ENCODE measurements at places on chromosomes 12 and 14.

- no peak for DNase-seq
Measured at GRCh38 chr14:50335989-50336824, 24.1 kb downstream of the DMAC2L start.

GRCh38 chr12:114711689-114712152 is 27.7 kb upstream of the TBX3 start:
- no peak for DNase-seq

DNA sequence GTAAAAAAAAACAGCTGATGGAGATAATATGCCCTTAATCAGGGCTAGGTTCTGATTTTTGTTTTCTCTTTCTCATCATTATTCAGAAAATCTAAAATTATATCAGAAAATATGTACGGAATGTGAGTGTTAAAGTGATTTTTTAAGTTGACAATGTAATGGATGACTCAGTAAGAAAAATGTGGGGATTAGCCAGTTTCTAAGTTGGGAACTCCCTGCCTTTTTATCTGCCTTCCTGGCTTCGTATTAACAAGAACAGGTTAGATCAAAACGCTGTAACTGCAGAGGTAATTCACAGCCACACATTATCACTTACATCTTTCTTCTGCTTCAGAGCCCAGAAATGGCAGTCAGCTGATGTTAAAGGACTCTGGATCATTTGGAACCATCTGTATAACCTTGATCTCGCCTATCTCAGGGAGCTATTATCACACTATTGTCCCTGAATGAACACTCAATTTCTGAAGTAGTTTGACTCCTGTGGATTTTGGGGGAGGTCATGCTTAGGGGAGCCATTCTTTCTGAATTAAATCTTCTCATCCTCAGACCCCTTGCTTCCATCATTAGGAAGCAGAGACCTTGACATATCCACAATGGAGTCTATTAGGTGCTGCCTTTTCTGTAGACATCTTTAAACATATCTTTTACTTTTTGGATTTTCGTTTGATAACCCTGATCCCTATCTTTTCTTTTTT is 135.7 kb upstream of the SLC16A7 start:
- no peak for DNase-seq

DNA sequence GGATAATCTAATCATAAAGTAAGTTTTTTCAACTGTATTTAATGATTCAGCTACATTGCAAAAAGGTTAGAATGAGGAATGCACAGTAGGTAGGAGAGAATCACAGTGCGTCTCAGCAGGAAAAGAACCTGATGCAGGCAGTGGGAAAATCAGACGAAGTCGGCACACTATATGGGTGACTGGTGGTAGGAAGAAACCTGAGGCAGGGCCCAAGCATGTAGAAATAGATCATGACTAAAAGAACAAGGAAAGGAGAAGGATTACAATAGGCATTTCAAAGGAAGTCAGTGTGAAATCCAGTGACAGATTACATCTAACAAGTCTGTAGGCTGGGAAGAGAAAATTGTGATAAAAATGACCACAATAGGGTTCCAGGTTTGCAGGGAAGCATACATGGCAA is 267.0 kb downstream of the MED13L start:
- DNase-seq = no peak

DNA sequence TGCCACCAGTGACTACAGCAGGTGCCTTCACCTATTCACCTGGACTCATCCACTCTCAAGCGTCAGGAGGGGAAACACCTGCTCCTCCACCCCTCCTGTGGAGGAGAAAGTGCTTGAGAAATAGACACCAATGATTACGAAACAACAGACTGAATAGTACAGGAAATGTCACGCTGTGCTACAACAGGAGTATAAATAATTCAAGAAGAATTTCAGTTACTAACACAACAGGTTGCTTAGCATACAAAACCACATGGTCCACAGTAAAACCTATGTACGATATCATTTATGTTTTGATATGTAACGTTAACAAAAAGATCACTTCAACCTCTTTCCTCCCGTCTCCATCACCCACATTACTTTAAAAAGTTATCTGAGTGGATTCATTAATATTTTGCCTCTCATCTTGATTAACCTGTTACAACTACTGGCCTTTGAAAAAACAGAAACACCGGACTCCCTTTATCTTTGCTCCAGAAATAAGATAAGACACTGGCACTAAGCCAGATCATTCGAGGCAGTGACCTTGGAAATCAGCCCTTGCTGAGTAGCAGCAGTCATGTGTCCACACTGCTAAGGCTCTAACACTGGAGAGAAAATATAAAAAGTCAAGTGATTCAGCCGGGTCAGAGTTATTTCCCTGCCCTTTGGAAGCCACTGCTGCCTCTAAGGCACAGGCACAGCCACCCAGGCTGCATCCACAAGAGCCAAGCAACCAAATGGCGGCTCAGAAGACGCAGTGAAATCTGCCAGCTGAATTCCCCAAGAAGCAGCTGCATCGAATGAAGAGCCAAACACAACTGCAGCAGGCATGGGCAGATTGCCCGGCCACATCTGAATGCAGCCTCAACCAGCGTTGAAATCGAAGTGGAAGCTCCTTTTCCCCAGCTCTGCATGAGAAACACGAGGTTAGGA is 40.9 kb downstream of the NT5DC3 start:
- no peak for DNase-seq

GRCh38 chr14:84036840-84037239 is 1493.1 kb upstream of the FLRT2 start:
- no peak for DNase-seq

GRCh38 chr12:1633459-1633858 is 4.4 kb downstream of the WNT5B start:
- no peak for DNase-seq

DNA sequence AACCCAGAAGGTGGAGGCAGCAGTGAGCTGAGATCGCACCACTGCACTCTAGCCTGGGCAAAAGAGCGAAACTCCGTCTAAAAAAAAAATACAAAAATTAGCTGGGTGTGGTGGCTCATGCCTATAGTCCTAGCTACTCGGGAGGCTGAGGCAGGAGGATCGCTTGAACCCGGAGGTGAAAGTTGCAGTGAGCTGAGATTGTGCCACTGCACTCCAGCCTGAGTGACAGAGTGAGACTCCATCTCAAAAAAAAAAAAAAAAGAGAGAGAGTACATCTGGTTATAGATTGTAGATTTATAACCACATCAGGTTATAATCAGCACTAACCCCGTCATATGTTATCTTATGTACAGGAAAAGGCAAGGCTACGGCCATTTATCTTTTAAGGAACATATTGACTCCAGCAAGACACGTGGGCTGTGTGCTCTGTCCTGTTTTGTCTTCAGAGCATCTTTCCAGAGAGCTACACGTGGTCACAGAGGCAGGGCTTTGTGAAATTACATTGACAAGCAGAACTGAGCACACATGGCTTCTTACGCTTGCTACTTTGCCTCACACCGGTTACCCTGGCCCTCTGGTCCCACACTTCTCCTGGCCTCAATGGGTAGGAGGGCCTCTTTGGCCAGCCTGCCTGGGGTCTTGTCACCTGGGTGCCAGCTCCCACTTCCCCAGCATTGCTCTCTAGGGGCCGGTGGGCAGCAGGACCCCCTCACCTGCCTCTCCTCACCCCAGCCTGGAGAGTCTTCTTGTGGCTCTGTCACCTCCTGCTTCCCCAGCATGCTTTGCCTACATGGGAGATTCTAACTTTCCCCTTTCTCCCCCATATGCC is 6.8 kb upstream of the DYNC1H1 start:
- DNase-seq = no peak

DNA sequence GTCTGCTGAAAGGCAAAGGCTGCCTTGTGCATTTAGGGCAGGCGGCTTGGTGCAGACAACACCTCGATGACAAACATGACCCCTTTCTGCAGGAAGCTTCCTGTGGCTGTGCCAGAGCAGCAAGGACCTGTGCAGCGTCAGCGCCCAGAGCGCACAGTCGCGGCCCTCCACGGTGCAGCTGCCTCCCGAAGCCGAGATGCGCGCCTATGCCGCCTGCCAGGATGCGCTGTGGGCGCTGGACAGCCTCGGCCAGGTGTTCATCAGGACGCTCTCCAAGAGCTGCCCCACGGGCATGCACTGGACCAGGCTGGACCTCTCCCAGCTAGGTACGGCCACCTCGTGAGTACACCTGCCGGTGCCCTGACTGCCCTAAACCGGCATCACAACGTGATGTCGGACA is 57.3 kb downstream of the ANKRD9 start:
- no peak for DNase-seq

DNA sequence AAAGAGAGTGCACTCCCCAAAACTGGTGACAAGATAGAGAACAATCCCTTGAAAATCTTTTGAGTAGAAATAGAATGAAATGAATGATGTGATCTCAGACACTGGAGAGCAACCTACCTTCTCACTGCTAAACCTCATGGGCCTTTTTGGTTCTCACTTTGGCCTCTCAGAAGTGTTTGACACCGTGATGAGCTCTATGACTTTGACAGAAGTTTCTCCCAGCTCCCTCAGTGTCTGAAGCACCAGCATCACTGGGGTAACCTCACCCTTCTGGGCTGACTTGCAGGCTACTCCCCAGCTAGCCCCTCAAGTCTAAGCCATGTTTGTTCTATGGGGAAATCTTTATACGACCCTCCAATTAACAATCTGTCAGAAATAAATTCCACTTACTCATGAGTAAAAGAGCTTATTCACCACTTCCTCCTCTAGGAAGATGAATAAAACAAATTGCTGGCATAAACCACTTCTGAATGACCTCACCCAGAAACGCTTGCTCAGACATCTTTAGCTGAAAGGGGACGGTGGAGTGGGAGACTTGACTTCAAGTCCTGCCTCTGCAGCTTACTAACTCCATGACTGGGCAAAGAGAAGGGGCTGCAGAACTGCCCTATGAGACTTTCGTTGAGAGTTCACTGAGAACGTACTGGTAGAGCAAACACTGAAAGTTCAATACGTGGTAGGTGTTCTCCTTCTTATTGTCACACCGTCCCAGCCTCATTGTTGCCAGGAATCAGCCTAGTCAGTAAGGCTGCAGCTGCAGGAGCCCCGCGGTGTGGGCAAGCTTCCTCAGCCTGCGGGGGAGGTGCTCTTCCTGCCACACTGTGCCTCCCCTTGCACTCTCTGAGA is 46.5 kb downstream of the ST8SIA1 start:
- no peak for DNase-seq

GRCh38 chr14:90758959-90759358 is 57.3 kb downstream of the TTC7B start:
- no peak for DNase-seq

GRCh38 chr14:44767646-44768173 is 194.0 kb downstream of the KLHL28 start:
- no peak for DNase-seq

DNA sequence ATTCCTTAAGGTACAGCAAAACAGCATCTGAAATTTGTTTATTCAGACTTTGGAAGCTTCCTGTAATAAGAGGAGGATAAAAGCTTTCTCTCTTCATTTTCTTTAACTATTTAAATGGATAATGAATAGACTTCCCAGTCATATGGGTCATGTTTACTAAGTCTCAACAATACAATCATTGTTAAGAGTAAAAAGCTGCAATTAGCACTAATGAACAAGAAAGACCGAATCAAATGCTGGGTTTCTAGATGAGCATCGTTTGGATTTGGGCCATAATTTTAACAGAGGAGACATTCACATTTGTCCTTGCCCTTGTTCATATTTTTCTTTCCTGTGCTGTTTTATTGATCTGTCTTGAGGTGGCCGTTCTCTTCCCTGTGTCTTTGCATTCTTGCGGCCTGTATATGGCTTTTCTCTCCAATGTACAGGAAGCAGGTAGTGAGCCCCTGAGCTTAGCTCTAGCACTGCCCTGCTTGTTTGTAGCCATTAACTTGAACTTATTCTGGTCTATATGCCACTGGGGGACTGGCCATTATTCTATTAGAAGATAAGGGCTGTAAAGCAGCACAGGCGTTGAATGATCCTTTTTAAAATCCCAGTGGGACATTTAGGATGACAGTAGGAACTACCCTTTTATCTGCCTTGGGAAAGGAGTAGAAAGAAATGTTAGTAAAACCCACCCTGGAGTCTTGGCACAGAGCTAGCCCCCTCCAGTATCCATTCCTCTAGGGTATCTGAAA is 34.6 kb downstream of the ABHD12B start:
- DNase-seq = no peak

- no peak for DNase-seq
Measured at GRCh38 chr14:91555531-91555930, 45.4 kb upstream of the PPP4R3A start.

GRCh38 chr12:121018860-121019617 is 2.8 kb upstream of the C12orf43 start:
- DNase-seq = no peak

DNA sequence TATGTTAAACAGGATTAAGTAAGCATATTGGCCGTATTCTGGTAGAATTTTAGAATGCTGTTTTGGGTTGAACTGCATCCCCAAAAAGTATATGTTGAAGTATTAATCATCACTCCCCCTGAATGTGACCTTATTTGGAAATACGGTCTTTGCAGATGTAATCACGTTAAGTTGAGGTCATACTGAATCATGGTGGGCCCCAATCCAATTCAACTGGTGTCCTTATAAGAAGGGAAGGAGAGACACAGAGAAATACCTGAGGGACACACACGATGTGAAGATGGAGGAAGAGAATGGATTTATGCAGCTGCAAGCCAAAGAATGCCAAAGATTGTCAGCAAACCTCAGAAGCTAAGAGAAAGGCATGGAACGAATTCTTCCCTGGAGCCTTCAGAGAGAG is 268.6 kb downstream of the ITPR2 start:
- DNase-seq = no peak

DNA sequence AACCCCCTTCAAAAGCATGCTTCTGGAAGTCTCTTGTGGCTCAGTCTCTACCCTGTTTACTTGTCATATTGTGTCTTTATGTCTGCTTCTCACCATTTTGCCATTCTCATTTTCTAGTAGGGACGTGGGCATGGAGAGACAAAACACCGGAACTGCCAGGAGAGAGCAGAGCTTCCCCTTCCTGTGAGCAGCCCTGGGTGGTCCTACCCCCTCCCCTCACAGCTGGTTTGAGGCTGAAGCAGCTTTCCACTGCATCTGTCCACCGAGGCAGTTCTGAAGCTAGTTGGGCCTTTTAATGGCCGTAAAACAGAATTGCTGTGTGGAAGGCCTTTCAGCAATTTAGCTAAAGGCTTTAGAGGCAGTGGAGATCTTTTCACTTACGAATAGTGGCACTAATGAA is 77.0 kb downstream of the PELI2 start:
- no peak for DNase-seq

- DNase-seq = no peak
Measured at GRCh38 chr14:87102811-87103378, 890.1 kb downstream of the GALC start.

- no peak for DNase-seq
Measured at GRCh38 chr12:33205981-33206380, 233.6 kb downstream of the SYT10 start.

DNA sequence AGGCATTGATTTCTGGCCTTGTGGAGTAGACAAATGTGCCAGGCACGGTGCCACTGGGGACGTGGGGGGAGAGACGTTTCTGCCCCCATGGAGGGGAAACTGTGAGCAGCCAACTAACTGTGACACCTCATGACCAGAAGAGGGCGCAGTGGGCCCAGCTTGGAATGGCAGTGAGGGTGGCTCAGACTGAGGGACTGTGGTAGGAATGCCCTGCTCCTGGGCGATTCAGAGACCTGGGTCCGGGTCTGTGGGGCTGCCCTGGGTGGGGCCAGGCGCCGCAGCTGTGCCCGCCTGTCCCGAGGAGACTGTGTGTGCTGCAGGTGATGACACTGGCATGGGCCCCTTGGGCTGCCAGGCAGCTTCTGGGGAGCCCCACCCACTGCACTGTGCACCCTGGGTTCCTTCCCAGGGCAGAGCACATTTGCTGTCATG is 60.6 kb downstream of the SLC25A47 start:
- no peak for DNase-seq

Measured in AG04449 (cell line).